ENCODE measurements at places on chromosomes 5 and 9.
A peak's percentile ranks its signal among the peaks of the same experiment; 100 is the strongest.

- no peak for DNase-seq
Measured at GRCh38 chr5:15425766-15426165, 74.2 kb upstream of the FBXL7 start.

GRCh38 chr5:87499478-87500410, 87.0 kb upstream of the CCNH start:
- DNase-seq, result no peak

DNA sequence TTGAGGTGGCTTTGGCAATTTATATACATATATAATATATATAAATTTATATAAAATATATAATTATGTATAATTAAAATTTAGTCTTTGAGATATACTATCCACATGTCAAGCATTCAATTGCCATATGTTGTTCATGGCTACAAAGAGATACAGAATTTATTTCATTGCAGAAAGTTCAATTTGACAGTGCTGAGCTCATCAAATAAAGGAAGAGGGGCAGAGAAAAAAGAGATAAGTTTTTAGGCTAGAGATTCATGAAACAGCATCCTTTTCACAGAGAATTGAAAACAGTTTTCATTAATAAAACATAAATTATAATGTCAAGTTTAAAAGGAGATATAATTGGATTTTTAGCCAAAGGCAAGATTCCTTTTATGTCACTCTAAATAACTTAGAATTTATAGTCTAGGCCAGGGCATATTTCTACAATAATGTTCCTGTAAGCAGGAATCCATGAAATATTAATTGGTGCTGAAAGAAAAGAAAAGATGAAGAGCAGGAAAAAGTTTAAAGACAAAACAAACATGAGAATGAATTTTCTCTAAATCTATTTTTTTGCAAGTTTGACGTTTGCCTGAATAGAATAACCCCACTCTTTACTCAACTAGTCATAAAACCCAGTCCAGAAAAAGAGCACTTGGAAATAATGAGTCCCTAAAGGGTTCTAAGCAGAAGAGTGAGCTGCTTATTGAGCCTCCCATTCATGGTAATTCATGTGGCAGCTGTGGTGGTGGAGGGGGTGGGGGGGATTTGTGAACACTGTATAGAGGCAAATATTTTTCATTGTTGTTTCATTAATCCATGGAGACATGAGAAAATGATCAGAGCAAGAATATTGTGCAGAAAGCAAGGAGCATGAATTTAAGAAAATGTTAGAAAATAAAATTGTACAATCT, 1279.5 kb downstream of the CDH12 start:
- no peak for DNase-seq

GRCh38 chr9:36101916-36102741, 34.4 kb upstream of the GLIPR2 start:
- DNase-seq, result no peak

GRCh38 chr9:101485924-101486692, 47.5 kb upstream of the RNF20 start:
- DNase-seq, result peak; percentile 49

DNA sequence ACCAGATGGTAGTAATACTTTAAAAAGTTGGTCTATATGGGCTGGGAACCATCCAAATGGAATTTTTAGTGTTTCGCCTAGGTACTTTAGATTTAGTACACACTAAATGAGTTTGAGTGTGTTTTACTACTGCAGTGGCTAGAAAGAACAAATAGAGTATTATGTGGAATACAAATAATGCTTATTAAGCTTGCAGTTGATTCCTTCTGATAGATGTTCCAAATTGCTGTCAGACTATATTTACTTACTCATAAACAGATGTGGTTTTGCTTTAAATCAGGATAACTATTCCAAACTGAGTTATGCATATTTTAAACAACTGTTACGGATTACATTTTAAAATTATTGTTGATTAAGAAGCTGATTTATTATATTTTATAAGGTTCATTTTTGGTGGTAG, 103.3 kb downstream of the ZSWIM6 start:
- DNase-seq, result no peak

DNA sequence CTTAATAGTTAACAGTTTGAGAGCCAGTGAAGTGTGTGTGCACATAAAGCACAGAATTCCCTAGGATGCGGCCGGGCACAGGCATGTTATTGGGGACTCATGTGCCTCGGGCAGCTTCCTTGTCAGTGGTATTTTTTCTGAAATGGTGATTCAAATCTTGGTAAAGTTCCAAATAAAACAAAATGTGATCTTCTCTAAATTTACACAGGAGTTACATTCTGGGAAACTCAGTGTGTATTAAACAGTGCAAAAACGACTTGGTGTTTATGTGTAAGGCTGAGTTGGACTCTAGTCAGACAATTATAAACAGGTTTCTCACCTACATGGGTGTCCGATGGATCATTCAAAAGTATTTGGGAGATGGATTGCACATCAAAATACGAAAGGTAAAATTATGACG, 48.9 kb downstream of the BOD1 start:
- no peak for DNase-seq

- DNase-seq, result no peak
Measured at GRCh38 chr5:167248257-167248656, 1043.2 kb upstream of the WWC1 start.

DNA sequence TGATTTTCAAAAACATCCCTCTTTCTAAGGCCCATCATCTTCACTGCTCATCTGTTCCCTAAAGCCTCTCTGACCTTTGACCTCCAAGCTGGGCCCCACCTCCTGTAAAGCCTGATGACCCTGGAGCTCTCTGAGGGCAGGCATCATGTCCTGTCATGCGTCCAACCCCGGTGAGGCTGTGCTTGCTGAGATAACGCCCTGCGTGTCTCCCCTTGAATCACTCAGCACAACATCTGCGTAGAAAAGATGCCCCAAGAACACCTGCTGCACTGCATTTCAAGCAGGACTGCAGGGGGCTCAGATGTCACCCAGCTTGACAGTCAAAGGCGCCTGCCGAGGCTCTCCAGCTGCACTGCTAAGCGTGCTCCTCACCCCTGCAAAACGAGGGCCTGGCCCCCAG, 78.0 kb downstream of the OTULIN start:
- DNase-seq, result peak; percentile 26

DNA sequence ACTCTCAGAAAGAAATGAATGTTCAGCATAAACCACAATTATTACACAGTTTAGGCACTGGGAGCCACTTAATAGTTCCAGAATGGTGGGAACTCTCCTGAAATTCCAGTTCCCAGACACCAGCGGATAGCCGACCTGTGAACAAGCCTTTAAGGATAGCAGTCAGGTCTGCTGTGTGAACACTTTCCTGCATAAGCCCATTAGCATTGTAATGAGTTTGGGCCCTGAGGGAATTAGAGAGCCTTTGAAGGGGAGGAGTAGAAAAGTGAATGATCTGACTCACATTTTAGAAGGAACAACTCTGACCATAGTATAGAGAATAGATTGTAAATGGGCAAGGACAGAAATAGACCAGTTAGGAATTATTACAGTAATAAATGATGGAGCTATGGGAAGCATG, 189.1 kb downstream of the ADGRV1 start:
- DNase-seq, result no peak

DNA sequence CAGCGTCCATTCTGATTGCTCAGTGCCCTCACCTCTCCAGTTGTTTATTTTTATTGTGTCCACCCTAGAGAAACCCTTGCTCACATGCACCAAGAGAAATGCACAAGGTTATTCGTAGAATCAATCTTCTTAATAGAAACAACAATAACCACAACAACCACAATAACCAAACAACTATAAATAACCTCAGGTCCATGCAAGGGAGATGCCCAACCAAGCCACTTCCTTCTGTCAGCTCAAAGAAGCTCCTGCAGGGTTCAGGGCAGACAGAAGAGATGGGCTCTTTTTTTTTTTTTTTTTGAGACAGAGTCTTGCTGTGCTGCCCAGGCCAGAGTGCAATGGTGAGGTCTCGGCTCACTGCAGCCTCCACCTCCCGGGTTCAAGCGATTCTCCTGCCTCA, 14.9 kb upstream of the TCOF1 start:
- no peak for DNase-seq

DNA sequence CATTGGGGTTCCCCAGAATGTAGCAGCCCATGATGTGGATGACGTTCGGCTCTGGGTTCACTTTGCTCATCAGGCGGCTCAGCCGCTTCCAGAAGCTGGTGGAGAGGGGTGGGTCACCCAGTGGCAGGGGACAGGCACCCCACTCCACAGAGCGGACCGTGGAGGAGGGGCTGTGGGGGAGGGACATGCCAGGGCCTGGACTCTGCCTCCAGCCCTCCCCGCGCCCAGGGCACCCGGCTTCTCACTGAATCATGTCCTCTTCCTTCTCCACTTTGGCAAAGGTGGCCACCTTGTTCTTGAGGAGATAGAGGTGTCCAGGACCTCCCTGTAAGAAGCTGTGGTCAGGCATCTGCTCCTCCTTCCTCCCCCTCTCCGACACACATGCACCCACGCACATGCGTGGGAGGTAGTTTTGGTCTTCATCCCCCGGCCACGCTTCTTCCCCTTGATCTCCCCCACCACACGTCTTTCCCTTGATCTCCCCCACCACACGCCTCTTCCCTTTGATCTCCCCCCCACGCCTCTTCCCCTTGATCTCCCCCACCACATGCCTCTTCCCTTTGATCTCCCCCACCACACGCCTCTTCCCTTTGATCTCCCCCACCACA, 8.9 kb upstream of the ENTPD8 start:
- DNase-seq, result no peak

- no peak for DNase-seq
Measured at GRCh38 chr5:4124221-4124970, 528.8 kb downstream of the IRX1 start.

GRCh38 chr9:116632990-116633838, 53.9 kb upstream of the TRIM32 start:
- no peak for DNase-seq

DNA sequence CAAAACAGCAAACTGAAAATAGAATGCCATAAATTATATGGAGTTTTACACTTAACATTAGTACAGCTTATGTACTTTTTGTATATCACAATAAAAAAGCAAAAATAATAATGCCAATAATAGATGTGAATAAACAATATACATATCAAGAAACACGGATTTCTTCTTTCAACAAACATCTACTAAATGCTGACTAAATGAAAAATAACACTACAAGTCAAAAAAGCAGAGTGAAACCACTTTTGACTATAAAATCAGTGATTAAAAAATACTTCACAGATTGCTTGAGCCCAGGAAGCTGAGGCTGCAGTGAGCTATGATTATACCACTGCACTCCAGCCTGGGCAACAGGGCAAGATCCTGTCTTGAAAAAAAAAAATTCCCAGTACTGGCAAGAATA, 32.2 kb downstream of the FANCC start:
- DNase-seq, result no peak

DNA sequence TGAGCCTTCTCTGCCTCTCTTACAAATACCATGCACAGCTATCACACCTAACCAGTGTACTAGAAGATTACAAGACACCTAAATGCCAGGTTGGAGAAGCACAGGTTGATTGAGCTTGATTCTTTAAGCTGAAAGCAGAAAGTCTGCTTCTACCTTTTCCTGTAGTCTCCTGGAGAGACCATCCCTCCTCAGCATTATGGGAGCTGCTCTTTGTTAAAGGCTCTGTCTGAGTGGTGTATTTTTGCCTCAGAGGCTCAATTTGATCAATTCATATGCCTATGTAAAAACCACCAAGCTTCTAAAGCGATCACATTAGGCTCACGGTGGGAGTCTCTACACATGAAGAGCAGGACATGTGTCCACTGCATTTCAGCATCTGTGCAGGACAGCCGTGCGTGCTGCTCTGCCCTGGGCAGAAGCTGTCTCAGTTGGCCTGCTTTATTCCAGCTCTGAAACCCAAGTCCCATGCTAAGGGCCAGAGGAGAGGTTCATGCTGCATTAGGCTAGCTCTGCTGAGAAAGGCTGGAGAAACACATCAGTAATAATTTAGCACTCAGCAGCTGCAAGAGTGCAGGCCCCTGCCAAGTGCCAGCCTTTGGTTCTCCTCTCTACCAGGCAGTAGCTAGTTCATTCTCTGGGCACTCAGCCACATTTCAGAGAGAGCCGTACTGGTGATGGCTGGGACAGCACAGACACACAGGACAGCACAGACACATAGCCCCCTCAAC, 41.7 kb downstream of the TMEM167A start:
- peak; percentile 29 for DNase-seq

DNA sequence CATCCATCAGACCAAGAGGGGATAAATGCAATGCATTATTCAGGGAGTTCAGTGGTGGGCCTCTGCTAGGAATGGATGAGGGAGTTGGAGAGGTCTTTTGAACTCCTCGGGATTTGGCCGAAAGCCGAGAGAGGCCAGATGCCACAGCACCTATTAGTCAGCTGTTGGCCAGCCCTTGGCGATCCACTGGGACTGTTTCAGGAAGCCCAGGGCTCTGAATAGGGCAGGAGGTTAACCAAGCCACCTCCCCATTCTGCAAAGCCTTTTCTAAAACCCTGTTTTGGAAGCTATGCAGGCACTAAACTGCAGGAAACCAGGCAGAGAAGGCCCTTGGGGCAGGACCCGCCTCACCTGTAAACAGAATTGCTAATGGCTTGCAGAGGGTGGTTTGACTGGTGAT, 37.8 kb downstream of the ASTN2 start:
- no peak for DNase-seq

GRCh38 chr5:4411664-4412063, 728.5 kb upstream of the ADAMTS16 start:
- no peak for DNase-seq

- DNase-seq, result no peak
Measured at GRCh38 chr9:134770972-134771971, 109.3 kb upstream of the FCN2 start.

DNA sequence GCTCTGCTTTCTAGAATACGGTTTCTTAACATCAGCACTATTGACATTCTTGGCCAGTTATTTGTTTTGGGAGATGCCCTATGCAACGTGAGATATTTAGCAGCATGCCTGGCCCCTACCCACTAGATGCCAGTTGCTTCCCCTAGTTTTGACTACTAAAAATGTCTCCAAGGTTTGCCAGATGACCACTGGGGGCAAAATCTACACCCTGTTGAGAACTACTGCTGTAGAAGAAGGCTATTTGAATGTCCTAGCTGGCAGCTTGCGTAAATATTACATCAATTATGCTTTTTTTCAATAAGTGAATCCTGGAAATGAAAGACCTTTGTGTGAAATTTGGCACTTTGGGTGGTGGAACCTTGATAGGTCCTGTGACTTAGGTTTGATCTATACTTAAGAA, 5.0 kb downstream of the NCBP1 start:
- no peak for DNase-seq

- no peak for DNase-seq
Measured at GRCh38 chr5:58628626-58629025, 45.8 kb downstream of the RAB3C start.

GRCh38 chr5:176184608-176185132, 53.6 kb upstream of the SIMC1 start:
- DNase-seq, result no peak

DNA sequence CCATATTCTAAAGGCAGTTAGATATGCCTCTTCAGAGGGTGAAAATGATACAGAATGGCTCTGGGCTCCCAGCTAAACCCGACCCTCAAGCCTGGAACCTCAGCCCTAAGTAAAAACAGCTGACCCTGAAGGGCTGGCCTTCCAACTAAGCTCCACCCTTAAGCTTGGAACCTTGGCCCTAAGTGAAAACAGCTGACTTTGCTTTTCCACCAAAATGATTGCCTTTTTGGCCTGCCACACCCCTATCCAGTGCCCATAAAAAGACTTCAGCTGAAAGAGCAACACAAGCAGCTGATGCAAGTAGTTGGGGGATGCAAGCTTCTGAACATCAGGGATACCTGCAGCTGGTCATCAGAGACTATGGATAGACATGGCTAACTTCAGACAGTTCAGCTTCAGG, 647.4 kb upstream of the SGCD start:
- DNase-seq, result no peak

GRCh38 chr5:73799401-73799972, 173.5 kb downstream of the ARHGEF28 start:
- DNase-seq, result no peak
